ENCODE measurements at places on chromosomes 5 and 9. TPM values are rescaled to one million over a fixed set of nuclear protein-coding genes. Genes with fewer than 3 reads are reported as not detected.

DNA sequence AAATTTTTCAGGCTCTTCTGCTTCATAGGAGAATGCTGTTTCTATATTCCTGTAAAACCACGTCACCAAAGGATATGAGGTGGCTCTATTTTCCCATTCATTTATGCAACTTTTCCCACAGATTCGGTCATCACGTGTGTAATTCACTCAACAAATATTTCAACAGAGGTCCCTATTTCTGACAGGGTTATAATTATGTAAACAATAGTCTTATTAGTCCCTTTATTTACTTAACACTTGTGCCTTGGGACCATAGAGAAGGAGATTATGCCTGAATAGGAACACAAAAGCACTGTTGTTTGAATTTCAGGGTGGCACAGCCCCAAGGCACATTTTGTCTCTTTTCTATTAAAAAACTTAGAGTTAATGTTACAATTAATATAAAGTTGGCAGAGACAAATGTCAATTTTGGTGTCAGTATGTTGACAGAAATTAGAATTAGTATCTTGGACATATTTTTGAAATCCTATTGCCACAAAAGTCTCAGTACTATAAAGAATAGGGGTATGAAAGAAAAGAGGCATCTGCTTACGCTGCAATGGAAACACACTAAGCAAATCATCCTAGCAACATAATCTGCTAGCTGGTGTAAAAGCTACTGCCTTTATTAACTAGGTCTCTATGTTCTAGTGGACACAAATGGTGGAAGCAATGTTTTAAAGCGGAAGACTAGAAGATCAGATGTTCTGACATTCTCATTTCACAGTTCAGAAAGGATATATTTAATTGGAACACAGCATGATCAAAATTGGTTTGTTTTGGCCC is 229.1 kb upstream of the TBCA start:
- DNase-seq = no peak

GRCh38 chr9:135480071-135480939 is 723 bp downstream of the PPP1R26 start:
- DNase-seq = peak; percentile 50

- DNase-seq = no peak
These were observed 79.5 kb downstream of the SH3PXD2B start for GRCh38 chr5:172374783-172375182.

DNA sequence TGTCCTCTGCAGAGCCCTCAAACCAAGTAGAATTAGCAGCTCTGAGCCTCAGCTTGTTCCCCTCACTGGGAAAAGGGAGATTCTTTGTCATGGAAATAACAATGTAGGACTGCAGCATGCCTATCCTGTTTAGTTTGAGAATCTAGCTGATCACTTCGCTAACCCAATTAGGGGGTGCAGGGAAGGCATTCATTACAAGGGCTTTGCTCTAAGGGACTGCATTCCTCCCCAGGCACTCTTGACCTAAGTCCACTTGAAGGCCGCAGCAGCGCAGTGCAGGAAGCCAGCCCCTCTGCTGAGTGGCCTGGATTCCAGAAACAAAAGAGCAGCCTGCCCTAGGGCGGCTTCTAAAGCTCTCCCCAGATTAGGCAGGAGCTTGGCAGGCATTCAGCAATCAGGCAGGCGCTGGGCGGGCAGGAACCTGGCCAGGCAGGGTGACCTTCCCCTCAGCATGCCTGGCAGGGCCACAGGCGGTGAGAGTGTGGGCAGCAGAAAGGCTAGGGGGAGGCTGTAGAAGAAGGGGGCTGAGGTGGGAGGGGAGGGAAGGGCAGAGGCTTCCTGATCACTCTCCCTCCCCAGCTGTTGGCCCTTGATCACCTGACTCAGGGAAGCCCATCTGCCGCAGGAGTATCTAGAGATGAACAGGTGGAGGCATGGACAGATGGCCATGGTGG is 24.8 kb downstream of the CCNJL start:
- peak; percentile 63 for DNase-seq

DNA sequence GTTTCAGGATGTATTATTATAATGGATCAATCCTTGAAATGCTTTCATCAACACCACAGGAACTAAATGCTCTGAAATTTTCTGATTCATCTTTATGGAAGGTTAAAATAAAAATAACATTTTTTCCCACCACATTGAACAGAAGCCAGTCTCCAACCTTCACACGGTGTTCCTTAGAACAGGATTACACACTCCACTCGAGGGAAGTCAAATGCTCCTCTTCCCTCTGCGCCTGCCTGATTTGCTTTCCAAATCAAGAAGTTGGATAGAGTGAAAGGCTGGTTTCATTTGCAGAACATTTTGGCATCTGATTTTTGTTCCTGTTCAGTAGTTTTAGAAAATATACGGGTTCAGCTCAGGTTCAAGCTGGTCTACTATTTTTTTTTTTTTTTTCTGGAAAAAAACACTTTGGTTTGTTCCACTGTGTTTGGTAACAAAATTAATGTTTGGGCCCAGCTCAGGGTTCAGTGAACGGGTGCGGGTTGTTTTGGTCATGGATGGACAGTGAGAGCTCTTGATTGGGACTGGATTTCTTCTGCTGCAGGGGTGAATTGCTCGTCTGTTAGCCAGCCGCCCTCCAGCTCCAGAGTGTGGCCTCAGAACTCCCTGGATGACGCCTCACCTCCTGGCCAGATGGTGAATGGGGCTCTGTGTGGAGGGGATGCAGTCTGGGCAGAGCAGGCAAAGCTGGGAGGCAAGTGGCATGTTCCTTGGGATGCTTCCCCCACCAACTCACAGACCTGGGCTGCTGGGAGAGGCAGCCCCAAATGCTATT is 82.4 kb upstream of the STC2 start:
- DNase-seq = peak; percentile 40

DNA sequence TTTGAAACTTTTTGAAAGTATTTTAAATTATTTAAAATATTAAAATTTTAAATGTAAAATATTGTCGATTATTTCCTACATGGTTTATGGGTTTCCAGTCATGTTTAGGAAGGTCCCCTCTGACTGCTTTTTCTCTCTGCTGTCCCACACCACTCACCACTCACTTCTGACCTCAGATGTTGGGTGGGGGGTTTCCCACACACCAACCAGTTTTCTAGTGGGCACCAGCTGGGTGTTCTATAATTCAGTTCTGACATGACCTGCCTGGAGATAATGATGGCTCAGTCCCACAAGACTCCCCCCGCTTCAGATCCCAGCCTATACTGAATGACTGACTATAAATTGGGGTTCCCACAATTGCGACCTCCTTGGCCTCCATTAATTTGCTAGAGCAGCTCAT is 310.4 kb downstream of the GADD45G start:
- no peak for DNase-seq

DNA sequence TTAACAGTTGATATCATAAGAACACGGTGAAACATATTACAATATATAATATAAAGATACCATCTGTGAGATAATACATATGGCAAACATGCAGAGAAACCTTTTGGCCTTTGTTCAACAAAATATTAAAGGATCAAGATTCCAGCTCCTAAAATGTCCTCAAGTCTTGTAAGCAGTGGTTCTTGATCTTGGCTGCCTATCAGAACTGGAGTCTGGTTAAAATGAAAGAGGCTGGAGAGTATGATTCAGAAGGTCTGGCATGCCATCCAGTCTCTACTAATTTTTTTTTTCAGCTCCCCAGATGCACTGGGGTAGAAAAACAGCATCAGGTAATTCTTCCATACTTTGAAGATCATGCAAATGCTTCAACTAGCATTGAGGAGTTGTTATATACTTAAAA is 83.2 kb downstream of the TNC start:
- DNase-seq = peak; percentile 25

DNA sequence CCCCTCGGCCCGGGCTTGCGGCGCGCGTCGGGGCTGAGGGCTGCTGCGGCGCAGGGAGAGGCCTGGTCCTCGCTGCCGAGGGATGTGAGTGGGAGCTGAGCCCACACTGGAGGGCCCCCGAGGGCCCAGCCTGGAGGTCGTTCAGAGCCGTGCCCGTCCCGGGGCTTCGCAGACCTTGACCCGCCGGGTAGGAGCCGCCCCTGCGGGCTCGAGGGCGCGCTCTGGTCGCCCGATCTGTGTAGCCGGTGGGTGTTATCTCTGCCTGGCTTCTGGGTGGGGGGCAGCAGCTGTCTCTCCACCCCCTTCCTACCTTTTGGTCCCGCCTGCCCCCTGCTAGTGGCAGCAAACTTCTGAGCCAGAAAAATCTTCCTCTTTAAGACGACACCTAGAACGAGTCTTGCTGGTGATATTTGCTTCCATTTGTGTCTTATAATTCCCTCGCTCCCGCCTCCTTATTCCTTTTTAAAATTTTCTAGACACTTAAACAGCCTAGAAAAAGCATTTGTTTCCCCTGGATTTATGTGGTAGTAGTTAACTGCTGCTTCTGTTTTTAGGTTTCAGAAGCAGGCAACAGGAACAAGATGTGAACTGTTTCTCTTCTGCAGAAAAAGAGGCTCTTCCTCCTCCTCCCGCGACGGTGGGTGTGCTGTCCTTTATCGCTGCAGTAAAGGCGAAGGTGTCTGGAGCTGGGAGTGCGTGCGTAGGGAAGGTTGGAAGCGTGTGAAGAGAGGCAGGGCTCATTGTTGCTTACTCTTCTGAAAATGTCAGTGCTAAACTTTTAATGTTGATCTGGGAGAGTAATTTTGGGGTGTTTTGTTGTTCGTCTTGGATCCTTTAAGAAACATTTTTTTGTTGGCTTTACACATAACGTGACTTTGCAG is 554 bp downstream of the JAK2 start:
- peak; percentile 69 for DNase-seq

Gene RFESD
- total RNA-seq = 0.62 TPM

DNA sequence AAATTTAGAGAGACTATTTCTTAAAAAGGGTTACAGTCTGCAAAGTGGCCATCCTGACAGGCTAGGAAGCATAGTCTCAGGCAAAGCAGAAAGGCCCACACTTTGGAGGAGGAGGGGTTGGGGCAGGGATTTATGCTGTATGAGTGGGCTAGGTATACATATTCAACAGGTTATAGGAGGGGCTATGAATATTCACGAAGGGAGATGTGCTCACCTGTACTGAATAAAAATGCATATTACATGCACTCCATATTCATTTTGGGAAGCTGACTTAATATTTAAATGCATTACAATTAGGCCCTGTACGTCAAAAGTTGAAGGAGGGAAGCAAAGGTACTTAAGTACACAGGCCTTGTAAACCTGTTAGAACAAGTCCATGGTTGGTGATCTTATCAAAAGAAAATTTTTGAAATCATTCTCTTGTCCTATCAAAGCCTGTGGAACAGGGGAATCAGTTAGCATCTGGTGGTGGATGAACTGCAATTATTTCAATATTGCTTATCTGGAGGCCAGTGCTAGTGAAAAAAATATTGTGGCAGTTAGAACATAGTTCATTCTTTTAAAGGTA is 1.6 kb downstream of the CENPP start:
- DNase-seq = no peak

Gene LOX
- 46.0 TPM for total RNA-seq

Gene TPPP
- 10.5 TPM for total RNA-seq

Gene INSYN2B
- total RNA-seq = 0.21 TPM

- DNase-seq = no peak
These were observed 65.3 kb downstream of the CFAP95 start for GRCh38 chr9:69885931-69886330.

DNA sequence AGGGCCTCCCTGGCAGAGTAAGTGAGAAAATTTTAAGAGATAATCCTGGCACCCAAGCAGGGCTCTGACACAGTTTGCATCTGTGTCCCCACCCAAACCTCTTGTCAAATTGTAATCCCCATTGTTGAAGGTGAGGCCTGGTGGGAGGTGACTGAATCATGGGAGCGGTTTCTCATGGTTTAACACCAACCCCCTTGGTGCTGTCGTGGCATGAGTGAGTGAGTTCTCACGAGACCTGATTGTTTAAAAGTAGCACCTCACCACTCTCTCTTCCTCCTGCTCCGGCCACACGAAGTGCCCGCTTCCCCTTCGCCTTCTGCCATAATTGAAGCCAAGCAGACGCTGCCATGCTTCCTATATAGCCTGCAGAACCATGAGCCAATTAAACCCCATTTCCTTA is 80.1 kb downstream of the FBXW11 start:
- no peak for DNase-seq

Gene LCN10
- not detected for total RNA-seq

- DNase-seq = no peak
These were observed 7.8 kb downstream of the NOL6 start for GRCh38 chr9:33465596-33466564.

Gene NUP188
- 47.6 TPM for total RNA-seq
